ENCODE measurements at places on chromosomes 1 and 21. TPM values are rescaled to one million over a fixed set of nuclear protein-coding genes. Genes with fewer than 3 reads are reported as not detected.
A peak's percentile ranks its signal among the peaks of the same experiment; 100 is the strongest.

- DNase-seq = peak; percentile 63
These were observed 690 bp downstream of the B3GALNT2 start for GRCh38 chr1:235503403-235504121.

DNA sequence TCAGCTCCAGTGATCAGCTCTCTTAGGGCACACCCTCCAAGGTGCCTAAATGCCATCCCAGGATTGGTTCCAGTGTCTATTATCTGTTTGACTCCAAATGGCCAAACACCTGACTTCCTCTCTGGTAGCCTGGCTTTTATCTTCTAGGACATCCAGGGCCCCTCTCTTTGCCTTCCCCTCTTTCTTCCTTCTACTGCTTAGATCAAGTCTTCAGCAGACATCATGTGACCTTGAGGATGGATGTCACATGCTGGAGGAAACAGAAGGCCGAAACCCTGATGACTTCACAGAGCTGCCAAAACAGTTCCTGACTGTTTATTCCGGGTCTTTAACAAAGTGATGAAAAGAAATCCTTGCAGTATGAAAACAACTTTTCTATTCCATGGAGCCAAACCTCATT lies 24.4 kb upstream of the WDR26 start:
- DNase-seq = no peak

DNA sequence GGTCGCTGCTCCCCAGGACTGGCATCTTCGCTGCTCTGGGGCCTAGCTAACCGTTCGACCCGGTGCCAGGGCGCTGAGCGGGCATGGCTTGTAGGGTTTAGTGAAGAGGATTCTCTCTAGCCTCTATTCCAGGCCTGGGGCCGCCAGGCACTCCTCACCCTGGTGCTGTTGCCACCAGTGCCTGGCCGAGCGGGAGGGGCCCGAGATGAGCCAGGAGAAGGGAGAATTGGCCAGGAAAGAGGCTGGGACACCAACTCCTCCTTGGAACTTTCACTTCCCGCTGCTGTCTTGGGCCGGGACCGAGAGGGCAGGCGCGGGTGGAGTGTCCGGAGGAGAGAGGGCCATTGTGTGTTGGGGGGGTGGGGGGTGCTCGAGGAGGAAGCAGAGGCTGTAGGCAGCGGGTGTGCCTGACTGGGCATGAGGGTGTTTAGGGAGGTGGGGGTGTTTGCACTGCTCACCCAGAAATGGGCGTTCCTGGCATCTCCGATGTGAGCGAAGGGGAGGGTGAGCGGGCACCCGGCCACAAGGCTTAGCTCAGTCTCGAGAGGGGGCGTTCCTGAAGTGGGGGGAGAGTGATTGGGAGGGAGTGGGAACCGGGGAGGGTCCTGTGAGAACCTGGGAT lies 772 bp downstream of the ADAM15 start:
- no peak for DNase-seq

DNA sequence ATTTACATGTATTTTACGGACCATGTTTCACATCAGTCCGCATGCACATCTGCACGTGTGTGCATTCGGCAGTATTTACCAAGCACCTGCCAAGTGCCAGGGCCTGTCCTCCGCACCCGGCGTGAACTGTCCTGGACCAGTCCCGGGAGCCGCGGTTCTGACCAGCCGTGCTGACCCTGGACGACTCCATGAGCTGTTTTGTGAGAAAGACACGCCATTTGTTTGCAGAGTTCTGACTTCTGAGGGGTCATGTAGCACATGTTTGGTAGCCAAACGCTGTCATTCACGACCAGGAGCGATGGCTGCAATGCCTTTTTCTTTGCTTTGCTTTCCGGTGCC lies 3.3 kb upstream of the OLIG2 start:
- DNase-seq = no peak

DNA sequence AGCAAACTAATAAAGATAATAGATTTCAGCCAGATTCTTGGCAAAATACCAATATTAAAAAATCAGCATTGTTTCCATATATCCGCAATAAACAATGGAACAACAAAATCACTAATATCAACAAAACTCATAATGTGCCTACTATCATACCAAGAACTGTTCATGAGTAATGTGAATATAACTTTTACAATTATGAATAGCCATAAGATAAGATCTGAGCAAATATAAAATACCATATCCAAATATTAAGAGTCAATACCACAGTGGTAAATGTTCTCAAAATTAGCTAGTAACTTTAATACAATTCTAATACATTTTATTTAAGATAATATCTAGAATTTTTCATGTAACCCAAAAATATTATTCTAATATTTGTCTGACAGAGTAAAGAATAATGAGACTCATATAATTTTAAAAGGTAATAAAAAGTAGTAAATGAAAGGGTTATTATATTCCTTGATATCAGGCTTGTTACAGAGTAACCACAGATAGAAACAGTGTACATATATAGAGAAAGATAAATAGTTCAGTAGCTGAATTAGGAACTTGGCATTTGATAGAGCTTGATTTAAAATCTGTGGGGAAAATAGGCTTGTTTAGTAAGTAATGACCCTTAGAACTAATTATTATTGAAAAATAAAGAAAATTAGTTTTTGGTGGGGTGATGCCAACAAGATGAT lies 2126.6 kb downstream of the MRPL39 start:
- no peak for DNase-seq

- no peak for DNase-seq
These were observed 671.9 kb upstream of the USP24 start for GRCh38 chr1:55886856-55887712.

- DNase-seq = no peak
These were observed 10.3 kb upstream of the PTPN7 start for GRCh38 chr1:202170726-202171125.

GRCh38 chr1:170765712-170766330 lies 101.9 kb downstream of the PRRX1 start:
- DNase-seq = peak; percentile 44

DNA sequence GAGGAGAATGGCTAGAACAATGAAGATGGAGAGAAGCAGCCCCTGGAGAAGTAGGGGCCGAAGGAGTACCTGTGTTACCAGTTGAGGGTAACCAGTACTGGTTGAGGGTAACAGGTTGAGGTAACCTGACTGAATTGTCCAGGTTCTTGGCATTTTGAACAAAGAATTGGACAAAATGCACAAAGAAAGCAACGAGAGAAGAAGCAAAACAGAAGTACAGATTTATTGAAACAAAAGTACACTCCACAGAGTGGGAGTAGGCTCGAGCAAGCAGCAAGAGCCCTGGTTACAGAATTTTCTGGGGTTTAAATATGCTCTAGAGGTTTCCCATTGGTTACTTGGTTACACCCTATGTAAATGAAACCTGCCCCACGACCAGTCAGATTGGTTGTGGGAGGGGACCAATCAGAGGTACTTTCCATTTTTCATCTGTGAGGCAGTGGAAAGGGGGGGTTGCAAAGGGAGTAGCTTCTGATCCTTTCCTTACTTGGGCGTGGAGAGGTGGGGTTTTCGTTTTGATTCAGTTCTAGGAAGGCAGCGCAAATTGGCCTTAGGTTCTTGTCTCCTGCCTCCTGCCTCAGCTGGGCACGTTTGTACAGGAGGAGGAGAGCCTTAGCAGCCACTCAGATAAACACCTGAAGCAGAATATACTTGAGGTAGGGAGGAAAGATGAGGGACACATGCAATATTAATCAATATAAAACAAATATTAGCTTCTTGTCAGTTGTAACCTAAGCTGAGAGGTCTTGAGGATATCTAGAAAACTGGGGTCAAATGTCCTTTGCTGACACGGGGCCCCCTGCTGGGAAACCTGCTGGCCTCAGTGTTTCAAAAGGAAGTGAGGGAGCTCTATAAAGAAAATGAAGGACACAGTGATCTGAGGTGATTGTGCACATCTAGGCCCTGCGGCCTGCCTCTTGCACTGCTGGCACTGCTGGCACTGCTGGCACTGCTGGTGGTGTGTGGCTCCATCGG lies 14.3 kb upstream of the LSM10 start:
- DNase-seq = no peak

DNA sequence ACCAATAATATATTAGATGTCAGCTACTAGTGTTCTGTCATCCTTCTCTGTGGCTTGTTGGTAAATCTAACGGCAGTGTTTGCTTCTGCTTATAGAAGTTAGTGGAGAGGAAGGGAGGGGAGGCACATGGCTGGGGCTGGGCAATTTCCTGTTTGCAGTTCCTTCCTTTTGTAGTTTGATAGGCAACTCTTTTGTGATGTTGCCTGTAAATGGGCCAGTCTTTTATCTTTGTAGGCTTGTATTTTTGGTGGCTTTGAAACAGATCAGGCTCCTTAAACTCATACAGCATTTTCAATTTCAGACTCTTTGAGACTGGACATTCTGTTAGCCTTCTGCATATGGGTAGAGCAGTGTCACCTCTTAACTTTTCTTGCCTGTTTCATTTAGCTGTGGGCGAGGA lies 48.1 kb downstream of the CDC14A start:
- DNase-seq = no peak

The HUNK gene
- polyA plus RNA-seq = 5.2 TPM

The HSPA6 gene
- 0.32 TPM for polyA plus RNA-seq

The AHCTF1 gene
- 36.3 TPM for polyA plus RNA-seq

The AIRE gene
- not detected for polyA plus RNA-seq

The PERM1 gene
- polyA plus RNA-seq = 1.7 TPM

All from muscle of arm (tissue), 14 donors.